SHP77 (cell line): ENCODE measurements at places on chromosomes 7 and 10.

DNA sequence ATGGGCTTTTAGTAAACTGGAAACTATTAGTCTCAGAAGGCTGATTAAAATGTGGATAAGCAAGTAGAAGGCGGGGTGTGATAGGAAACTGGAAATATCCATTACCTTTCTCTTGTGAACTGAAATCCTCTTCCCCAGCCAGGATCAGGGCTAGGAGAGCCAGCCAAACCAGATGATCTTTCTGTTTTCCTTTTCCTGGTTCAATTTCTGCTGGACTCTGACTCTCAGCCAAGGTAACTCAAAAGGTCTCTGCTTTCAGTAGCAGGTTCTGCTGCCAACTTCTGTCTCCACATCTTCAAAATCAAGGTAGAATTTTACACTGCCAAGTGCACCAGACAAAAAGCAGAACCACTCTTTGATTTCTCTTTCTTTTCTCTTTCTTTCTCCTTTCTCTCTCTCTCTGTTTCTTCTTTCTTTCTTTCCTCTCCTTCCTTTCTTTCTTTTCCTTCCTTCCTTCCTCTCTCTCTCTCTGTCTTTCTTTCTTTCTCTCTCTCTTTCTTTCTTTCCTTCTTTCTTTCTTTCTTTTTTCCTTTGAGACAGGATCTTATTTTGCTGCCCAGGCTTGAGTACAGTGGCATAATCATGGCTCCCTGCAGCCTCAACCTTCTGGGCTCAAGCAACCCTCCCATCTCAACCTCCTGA, 30.8 kb downstream of the OTUD1 start:
- no peak for DNase-seq

- no peak for DNase-seq
Measured at GRCh38 chr7:110386913-110387312, 704.0 kb upstream of the LRRN3 start.

DNA sequence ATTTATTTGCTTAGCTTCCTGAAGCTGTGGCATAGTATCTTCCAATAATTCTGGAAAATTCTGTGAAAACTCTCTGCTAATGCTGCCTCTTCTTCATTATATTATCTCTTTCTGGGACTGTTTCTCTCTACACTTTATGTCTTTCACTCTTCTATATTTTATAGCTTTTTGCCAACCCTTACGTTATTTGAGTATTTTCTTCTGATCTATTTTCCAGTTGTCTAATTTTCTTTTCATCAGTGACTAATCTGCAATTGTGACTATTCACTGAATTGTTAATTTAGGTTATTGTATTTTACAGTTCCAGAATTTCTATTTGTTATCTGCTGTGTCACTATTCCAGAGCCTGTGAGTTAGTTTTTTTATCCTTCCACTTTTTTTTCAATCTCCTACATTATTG, 273.4 kb upstream of the PHYHIPL start:
- DNase-seq, result no peak

- no peak for DNase-seq
Measured at GRCh38 chr7:140734729-140735128, 38.2 kb downstream of the NDUFB2 start.

- no peak for DNase-seq
Measured at GRCh38 chr7:2526659-2527504, 7.3 kb downstream of the LFNG start.

DNA sequence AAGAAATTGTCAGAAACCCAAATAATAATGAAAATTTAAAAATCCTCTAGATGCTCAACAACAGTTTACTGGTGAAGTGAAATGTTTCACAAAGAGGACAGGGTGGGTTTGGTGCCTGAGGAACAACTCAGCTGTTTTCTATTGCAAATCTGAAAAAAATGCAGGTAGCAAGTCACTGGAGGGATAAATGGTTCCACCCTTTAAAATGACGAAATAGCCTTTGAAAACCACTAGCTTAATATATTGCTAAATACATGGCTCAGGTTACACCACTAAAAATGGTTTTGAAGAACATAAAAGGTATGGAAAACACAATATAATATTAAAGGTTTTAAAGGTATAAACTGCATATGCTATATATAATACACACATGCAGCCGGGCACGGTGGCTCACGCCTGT, 69.5 kb downstream of the LMBR1 start:
- DNase-seq, result no peak

- DNase-seq, result no peak
Measured at GRCh38 chr10:94065362-94065761, 71.6 kb downstream of the PLCE1 start.

DNA sequence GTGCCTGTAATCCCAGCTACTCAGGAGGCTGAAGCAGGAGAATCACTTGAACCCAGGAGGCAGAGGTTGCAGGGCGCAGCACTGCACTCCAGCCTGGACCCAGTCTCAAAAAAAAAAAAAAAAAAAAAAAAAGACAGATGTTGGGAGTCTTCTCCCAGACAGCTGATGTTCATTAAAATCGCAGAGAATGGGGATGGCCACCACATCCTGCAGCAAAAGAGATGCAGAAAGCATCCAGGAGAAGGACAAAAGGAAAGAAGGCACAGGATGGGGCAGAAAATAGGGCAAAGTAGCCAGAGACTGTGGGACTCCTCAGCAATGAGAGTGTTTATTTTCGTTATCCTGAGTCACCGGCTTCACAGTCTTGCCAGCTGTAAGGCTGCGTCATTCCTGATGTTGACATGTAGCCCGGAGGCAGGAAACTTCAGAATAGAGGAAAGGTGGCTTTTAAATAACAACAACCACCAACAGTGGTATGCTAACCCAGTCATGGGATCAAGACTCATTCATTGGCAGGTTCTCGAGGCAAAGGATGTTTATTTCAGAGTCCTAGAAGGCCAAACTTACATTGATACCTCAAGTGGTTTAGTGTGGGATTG, 149.5 kb upstream of the SVIL start:
- peak; percentile 18 for DNase-seq

GRCh38 chr7:135977742-135978066, 545 bp upstream of the MTPN start:
- no peak for DNase-seq

GRCh38 chr10:71832967-71833366, 18.1 kb downstream of the PSAP start:
- no peak for DNase-seq

DNA sequence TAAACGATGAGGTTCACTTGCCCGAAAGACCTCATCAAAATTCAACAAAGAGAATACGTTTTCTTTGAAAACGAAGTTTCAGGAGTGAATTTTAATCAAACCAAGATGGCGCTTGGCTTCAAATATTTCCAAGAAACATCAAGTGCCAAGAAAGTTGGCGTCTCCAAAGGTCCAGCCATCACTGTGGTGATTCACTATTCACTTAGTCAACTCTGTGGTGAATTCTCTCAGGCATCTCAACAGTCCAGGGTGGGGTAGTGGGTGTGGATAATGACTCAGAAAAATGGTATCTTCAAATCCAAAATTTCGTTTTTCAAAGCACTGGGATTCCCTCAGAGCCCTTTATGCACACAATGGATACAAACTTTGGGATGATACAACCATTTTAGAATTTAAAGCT, 133.1 kb downstream of the SVIL start:
- DNase-seq, result no peak
